ENCODE measurements at places on chromosomes 5 and 9.

DNA sequence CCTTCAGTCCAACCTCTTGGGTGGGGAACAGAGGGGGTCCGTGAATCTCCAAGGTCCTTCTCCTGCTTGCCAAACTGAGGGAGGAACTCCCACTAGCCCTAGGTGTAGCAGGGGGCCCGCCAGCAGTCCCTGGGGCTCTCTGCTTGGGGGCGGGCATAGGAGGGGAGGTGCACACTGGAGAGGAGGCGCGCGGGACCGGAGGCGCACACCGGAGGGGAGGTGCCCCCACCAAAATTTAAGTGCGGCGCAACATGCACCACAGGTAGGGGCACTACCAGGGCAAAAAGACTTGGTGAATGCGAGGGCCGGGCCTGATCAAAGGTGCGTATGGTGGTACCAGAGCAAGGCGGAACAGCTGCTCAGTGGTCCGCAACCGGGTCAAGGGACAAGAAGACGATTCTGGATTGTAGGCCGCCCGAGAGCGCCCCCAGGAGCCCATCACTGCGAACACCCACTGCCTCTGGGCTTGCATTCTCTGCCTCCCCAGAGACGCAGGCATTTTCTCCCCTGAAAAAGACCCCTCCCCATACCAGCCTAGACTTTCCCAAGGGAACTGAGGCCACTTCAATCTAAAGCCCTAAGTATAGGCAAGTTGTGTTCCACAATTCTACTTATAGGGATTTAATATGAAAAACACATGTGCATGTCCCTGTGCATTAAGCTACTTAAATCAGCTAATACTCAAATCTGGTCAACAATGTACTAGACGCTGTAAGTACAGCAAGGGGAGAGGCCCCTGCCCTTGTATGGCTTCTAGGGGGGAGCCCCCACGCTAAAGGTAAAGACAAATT, 50.6 kb downstream of the TGFBI start:
- DNase-seq, result no peak

DNA sequence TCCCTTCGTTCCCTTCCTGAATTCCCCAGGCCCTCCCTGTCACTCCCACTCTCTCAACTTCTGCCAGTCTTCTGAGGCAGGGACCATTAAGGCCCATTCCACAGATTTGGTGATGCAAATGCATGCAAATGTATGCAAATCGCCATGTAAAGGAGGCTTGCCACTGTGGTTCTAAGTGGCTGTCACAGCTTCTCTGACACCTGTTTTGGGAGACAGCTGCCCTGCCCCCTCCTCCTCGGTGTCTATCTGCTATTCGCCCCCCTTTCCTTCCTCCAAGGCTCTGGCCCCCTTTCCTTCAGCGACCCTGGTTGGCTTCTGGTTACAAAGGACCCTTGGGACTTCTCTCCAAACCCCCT, 10.5 kb upstream of the ARAP3 start:
- no peak for DNase-seq

DNA sequence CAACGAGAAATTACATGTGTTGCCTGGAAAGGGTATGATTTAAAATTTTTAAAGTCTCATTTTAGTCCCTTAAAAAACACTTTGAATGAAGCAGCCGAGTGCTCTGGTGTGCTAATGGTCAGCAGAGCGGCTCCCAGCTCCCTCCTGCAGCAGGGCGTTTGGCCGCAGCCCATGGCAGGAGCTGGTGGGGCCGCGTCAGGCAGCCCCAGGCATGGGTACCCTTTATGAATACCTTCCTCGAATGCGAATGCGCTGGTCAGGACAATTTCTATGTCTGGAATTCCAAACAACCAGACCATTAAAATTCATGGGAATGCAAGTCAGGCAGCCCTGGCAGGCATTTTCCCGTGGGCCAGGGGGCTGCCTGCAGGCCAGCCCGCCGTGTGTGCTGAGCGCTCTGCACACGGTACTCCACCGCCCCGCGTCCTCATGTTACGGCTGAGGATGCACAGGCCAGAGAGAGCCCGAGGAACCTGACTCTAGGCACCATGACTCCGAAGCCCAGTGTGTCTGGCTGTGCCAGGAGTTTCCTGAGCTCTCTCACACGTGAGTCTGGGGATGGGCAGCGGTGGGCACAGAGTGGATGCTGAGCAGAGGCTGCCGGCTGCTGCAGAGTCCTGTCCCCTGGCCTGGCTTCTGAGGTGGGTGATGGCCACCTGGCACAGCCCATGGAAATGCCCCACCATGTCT, 123.7 kb downstream of the WNK2 start:
- DNase-seq, result no peak

- DNase-seq, result no peak
Measured at GRCh38 chr9:123318202-123318601, 37.8 kb upstream of the CRB2 start.

DNA sequence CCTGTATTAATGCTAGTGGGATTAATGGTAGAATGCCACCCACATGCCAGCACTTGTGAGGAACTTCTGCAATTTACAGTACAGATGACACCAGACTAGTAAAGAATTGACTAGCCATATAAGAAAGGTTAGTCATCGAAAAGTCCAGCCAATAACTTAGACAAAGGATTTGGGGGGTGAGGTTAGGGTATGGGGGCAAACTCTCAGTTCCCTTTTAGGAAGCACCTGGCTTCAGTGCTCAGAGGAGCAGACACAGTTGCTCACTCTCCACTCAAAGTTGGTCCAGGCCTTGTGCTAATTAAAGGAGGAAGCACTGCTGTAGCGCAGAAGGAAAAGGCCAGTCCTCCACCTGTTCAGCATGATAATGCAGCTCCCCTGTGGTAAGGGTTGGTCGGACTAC, 25.2 kb downstream of the TGFBR1 start:
- DNase-seq, result no peak

GRCh38 chr9:128266868-128267590, 8.8 kb downstream of the GOLGA2 start:
- no peak for DNase-seq

- DNase-seq, result peak; percentile 69
Measured at GRCh38 chr5:65760504-65761275, 38.7 kb downstream of the NLN start.

- no peak for DNase-seq
Measured at GRCh38 chr9:70504834-70505233, 90.4 kb upstream of the KLF9 start.

DNA sequence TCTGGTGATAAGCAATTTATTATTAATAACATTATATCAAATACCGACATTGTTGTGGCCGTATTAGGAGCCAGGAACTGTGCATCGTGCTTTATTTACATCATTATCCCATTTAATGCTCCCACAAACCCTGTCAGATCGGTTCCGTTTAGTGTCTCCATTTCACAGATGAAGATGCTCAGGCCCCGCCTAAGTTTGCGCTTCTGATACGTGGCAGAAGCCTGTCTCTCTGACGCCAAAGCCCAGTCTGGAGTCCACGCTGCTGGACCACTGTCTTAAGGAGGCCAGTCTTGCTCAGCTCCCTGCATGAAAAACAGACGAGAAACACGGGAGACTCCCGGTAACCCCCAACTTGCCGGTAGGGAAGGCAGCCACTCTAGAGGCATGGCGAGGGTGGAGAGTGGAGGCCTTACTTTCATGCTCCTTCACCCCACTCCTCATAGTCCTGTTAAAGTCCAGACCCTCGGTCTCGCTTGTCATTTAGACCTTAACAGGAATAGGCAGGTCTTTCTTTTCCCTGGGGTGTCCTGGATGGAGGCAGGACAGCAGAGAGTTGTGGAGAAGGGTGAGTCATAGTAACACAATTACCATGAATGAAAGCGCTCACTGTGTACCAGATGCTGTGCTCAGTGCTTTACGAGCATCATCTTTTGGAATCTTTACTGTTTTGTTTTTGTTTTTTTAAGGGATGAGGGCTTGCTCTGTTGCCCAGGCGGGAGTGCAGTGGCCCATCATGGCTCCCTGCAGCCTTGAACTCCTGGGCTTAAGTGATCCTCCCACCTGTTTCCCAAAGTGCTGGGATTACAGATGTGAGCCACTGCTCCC, 872 bp downstream of the TXNDC15 start:
- peak; percentile 30 for DNase-seq

GRCh38 chr5:92594031-92594430, 987.0 kb downstream of the NR2F1-AS1 start:
- no peak for DNase-seq

DNA sequence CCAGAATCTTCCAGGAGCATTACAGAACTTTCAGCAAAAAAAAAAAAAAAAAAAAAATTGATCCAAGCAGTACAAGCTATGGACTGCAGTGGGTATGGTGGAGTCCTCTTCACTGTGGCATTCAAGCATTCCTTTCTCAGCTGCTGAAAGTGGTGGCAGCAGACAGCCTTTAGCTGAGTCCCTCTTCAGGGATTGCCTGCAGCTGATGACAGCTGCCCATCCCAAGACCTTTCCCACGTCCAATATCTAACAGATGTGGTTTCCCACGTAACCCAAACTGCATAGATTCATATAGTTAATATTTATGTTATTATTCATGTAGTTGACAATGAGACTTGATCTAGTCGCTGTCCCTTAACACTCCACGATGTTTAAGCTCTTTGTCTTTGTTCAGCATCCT, 475.9 kb downstream of the TLE1 start:
- no peak for DNase-seq

DNA sequence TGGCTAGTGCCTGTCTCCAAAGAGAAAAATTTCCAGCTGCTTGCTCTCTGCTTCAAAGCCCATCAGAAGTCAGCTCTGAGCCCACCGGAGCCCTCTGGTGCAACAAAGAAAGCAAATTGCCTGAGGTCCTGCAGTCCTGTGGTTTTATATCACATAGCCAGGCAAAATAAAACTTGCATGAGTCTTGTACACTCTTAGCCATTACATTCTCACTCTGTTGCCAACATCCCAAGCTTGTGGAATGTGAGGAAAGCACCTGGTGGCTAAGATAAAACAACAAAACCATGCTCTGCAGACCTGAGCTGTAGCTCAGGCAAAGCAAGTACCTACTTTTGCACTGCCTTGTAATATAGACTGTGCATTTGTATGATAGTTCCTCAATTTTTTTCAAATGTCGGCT, 133.7 kb downstream of the GPBP1 start:
- no peak for DNase-seq

GRCh38 chr5:1961304-1961946, 78.7 kb upstream of the IRX4 start:
- no peak for DNase-seq

GRCh38 chr5:157744051-157745011, 819 bp downstream of the LSM11 start:
- peak; percentile 4 for DNase-seq

DNA sequence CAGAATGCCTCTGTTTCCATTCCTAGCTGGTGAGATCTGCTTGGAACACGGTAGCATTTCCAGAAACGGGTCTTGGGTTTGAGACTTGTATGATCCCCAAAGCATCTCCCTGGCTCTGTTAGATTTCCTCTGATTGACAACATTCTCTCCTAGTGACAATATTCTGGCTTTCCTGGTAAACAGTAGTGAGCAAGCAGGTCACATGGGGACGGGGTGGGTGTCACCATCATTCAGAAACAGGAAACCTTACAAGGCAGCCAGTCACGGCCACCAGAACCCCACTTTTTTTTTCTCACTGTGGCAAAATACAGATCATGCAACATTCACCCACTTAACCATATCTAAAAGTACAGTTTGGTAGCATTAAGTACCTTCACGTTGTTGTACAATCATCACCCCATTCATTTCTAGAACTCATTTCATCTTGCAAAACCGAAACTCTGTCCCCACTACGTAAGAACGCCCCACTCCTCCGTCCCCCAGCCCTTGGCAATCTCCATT, 90.1 kb upstream of the LMX1B start:
- DNase-seq, result peak; percentile 51

GRCh38 chr9:120382453-120382852, 197.5 kb downstream of the CDK5RAP2 start:
- DNase-seq, result no peak

DNA sequence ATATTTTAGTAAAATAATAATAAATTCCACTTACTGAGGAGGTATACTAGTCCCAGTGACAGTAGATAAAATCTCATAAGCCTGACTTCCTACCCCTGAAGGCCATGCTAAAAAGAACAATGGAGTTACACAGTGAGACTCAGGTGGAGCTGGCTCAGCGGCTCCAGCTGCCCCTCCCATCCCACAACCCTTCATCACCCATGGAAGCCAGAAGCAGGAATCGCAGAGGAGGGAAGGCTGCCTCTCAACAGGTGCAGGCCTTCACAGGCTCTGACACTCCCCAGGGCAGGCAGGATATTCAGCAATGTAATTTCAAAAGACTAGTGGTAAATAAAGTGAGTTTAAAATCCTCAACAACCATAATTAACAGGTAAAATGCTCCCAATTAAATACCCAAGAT, 67.5 kb downstream of the FANCC start:
- DNase-seq, result no peak

Measured in CD4-positive, alpha-beta T cell treated with Interleukin-15 for 4 hours (primary cell).